Gastroesophageal sphincter (tissue), 4 donors: ENCODE measurements at places on chromosomes 11 and 22. TPM values are rescaled to one million over a fixed set of nuclear protein-coding genes. Genes with fewer than 3 reads are reported as not detected.
A peak's percentile ranks its signal among the peaks of the same experiment; 100 is the strongest.

GRCh38 chr22:30609260-30610185 is 2.5 kb downstream of the TCN2 start:
- ATAC-seq = peak; percentile 65

DNA sequence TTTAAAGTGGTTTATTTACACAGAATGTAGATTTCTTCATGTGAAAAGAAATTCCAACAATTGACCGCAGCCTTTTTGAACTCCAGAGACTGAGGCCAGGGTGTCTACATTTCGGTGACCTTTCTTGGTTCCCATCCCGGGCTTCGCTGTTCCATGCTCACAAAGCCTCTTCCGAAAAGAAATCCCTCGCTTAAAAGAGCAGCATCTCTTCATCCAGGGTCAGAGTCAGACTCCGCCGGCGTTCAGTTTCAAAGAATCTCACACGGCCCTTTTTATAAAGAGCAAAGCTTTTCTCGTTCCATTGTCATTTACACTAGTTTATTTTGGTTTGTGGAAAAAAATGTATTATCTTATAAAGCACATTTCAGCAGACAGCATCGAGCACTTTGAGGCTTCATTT is 530.6 kb upstream of the B3GAT1 start:
- no peak for ATAC-seq

DNA sequence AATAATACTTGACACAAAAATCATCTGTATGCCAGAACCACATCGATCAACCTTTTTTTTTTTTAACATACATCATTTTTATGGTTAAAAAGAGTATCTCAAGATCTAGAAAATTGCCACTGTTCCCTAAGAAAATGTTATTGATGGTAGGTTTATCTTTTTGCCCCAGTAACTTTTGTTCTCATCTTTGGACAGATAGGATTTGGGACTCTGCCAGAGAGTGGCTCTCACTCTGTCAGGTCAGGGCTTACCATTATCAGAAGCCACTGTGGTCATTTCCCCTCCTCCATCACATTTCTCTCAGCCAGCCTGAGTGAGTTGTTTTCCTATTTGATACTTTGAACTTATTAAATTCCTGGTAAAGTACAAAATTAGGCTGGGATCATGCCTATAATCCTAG is 47.9 kb upstream of the YWHAH start:
- ATAC-seq = no peak

DNA sequence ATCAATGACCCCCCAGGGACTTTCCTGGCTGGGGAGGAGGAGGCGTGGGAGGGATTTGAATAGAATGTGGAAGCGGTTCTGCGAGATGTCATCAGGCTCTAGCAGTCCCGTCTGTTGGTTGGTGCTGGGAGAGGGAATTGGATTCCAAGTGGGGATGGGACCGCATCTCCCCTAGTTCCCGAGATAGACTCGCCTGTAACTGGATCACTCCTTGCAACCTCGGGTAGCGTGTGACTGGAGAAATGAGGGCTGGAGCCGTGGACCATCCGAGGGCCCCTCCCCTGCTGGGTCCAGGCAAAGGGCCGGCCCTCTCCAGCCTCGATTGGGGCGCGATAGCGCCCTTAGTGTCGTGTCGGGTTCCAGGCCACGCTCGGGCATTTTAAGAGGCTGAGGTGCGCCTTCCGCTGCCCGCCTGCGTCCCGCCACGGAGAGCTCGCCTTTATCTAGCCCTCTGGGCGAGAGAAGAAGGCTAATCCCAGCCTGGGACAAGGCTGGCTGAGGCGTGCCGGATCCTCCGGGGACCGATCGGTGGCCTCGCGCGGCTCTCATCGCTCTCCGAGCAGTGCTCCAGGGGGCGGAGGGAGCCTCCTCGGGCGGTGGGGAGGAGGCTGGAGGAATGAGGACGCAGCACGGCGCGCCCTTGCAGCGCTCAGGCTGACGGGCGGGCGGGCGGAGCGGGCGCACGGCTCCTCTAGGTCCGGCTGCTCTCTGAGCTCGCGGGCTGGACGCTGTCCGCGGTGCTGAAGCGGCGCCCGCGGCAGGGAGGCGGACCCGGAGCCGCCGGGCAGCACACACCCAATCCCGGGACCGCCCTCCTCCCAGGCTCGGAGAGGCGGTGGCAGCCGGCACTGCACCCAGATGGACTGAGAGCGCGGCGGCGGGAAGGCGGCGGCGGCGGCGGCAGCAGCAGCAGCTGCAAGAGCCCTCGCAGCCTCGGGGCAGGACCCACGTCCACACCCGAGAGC is 107.8 kb downstream of the OSBP2 start:
- ATAC-seq = peak; percentile 100

Gene KRTAP5-9
- total RNA-seq = not detected

DNA sequence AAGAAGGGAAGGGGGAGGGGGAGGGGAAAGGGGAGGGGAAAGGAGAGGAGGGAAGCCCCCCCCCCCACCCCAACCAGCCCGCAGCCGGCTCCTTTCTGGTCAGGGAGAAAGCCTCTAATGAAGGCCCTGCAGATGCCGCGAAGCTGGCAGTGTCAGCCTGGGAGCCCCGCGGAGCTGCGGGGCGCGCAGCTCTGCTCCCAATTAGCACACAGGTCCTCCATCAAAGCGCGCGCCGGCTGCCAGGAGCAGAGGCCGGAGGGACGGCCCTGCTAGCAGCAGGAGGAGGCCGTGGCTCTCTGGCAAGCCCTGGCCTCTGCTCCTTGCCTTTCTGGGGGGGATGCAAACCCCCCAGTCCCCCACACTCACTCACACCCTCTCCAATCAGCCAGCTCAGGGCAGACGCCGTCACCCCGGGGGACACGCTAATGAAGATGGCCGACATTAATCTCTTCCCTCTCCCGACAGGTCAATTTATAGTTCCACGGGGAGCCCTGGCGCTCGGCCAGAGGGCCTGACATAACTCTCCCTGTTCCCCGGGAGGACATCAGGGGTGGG is 70.5 kb upstream of the TCF20 start:
- ATAC-seq = no peak

GRCh38 chr22:42766860-42767259 is 46.2 kb upstream of the A4GALT start:
- no peak for ATAC-seq

DNA sequence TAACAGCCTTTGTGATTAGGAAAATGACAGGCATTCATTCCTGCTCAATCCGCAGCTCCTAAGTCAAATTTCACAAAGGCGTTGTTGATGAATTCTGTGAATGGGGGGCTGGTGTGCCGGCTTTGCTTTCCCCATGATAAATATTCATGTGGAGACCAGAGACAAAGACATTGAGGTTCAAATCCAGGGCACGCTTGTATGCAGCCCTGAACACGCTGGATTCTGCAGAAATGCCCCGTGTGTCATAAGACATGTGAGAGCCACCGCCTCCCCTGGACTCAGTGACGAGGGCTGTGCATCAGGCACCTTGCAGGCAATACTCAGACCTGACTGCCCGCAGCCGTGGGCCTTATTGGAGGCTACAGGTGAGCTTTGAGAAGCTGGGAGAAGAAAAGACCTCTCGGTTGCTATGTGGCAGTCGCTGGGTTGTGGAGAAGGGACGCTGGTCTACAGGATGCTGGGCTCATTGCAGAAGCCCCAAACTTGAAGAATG is 906.2 kb downstream of the BRD1 start:
- ATAC-seq = no peak

- ATAC-seq = peak; percentile 72
These were observed 61.8 kb upstream of the CRYBB3 start for GRCh38 chr22:25137577-25138525.

GRCh38 chr11:20353829-20354434 is 9.6 kb upstream of the HTATIP2 start:
- no peak for ATAC-seq

GRCh38 chr11:18010121-18010670 is 2.7 kb downstream of the SERGEF start:
- no peak for ATAC-seq

Gene ANO3
- total RNA-seq = 0.27 TPM

Gene TREH
- not detected for total RNA-seq

GRCh38 chr11:111469200-111469599 is 43.0 kb downstream of the BTG4 start:
- ATAC-seq = no peak

DNA sequence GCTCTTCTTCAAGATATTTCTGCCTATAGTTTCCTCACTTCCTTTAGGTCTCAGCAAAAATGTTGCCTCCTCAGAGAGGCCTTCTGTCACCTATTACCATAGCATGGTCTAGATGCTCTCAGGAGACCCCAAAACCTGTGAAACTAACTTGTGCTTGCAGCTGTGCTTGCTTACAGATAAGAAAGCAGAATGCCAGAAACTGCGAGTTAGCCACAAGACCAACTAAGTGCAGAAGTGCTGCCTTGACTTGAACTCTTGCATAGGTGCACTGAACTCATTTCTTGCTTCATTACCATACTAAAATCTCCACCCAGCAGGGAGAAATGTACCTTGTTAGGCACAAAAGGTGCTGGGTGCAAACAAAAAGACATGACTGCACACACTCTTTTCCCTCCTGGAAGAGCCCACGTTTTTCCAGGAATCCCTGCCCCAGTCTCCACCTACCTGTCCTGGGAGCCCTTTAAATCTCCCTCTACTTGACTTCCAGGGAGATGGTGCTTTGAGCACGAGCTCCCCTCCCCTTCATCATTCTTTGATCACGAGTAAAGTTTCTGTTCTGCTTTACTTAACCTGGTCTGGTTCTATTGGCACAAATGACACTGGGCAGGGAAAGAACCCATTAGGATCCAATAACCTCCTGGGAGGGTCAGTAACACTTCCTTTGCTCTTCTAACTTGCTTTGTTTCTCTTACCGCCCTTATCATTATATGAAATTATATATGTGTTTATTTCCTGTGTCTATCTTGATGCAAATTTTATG is 137.7 kb upstream of the DDI1 start:
- ATAC-seq = no peak

Gene BAD
- 97.1 TPM for total RNA-seq

Gene OR4D9
- not detected for total RNA-seq

DNA sequence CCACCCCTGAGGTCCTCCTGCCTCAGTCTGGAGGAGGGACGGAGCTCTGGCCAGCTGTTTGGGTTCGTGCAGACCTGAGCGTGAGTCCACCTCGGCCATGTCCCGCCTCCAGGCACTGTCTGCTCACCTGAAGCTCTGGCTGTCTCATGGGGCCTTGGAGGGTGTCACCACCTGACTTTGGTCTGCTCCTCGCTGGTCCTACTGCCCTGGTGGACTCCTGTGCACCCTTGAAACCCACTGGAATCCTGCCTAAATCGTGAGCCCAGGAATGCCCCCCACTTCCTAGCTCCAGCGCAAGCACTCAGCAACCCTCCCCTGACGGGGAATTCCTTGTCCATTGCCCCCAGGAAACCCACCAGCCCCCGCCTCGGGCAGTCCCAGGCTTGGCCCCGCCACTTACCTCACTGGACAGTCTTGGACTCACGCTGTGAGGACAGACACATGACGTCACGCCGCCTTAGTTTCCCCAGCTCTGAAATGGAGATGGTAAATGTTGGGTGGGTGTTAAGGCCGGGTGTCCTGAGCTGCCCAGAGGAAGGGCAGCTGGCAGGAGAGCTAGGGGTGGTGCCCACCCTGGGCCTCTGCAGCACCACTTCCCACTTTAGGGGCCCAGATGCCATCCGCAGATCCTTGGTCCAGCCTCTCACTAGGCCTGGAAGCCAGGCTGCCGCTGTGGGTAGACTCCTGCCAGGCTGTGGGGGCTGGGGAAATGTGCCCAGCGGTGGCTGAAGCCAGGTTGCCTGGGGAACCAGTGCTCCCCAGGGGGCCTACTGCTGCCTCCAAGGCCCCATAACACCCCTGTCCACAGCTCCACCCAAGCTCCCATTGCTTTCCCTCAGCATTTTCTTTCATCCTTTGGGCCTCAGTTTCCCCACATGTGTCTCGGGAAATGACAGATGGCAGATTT is 18.2 kb upstream of the TBX1 start:
- ATAC-seq = no peak

GRCh38 chr11:45073685-45074141 is 72.7 kb upstream of the PRDM11 start:
- no peak for ATAC-seq

DNA sequence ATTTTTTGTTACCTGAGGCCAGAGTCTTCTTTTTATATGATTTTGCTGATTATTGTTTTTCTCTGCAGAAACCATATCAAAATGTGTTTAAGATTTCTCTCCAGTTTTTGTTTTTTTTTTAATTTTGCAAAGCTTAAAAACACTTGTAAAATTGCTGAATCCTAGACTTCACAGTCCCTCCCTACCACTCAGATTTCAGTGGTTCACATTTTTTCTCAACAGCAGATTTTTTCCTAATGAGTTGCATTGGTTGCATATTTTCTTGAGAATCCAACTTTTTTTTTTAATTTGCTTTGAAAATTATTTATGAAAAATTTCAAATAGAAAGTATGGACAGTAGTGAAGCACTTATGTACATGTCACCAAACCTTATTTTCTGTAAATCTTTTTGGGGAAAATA is 5.8 kb downstream of the ARL14EP start:
- no peak for ATAC-seq

GRCh38 chr11:46659908-46660307 is 40.5 kb downstream of the ARHGAP1 start:
- peak; percentile 28 for ATAC-seq

Gene SHANK2
- total RNA-seq = 14.1 TPM

- ATAC-seq = no peak
These were observed 525.8 kb upstream of the FAT3 start for GRCh38 chr11:91698845-91699244.

GRCh38 chr11:123245567-123245966 is 50.5 kb upstream of the CLMP start:
- ATAC-seq = no peak

GRCh38 chr11:134645576-134645975 is 233.5 kb upstream of the B3GAT1 start:
- no peak for ATAC-seq

Gene TSSK2
- not detected for total RNA-seq

GRCh38 chr11:95255251-95256145 is 24.5 kb upstream of the SESN3 start:
- ATAC-seq = no peak

- ATAC-seq = no peak
These were observed 21.9 kb upstream of the PANX1 start for GRCh38 chr11:94106716-94107115.

GRCh38 chr22:40493441-40493840 is 123.0 kb downstream of the SGSM3 start:
- no peak for ATAC-seq

- ATAC-seq = no peak
These were observed 51.4 kb upstream of the SHISAL1 start for GRCh38 chr22:44363980-44364750.

DNA sequence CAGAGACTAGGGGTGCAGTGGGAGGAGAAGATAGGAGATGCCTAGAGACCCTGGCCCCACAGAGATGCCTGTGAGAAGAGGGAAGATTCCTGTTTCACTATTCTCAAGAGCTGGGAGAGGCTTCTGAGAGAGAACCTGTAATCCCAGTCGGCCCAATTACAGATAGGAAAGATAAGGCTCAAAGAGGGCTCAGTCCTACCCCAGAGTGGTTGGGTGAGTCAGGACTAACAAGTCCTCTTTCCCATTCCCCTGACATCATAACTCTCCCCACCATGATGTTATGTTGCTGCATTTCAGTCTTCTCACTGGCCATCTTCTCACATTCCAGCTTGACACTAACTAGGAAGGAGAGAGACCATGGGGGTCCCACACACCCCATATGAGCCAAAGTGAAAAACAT is 17.9 kb downstream of the ARHGEF12 start:
- ATAC-seq = no peak

Gene LDHAL6A
- not detected for total RNA-seq

Gene MRGPRE
- not detected for total RNA-seq

GRCh38 chr22:44603767-44604166 is 98.2 kb upstream of the PRR5 start:
- ATAC-seq = no peak
